ENCODE measurements at places on chromosomes 7 and 10.
A peak's percentile ranks its signal among the peaks of the same experiment; 100 is the strongest.

- peak; percentile 32 for DNase-seq
Observed at GRCh38 chr7:118352867-118353453, 128.5 kb downstream of the ANKRD7 start.

DNA sequence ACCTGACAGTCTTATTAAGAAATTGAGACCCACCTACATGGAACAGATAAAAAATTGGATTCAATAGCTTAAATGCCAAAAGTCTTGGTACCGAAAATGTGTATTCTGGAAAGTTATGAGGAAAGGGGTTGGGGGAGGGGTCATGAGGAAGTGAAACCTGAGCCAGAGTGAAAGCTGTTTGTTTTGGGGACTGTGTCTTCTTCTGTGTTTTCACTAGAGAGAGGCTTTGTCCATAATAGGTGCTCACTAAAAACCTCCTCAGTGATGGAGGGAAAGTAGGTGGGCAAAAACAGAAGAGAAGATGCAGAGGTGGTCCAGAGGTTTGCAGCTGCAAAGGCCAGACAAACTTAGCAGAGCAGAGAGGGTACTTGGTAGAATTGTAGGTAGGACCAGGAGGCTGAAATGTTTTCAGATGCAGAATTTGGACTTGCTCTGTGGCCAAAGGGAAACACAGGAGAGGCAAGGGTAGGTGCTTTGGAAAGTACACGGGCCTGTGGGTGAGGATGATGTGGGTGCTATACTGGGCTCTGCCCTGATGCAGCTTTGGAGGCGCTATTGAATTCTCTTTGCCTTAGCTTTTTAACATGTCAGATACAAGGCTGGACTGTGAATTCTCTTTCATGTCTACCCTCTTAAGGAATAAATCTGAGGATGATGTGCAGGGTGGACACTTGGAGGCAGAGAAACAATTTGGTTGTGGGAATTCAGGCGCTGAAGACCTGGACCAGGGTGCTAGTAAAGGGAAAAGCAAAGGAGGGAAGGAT, 254.6 kb downstream of the PTEN start:
- no peak for DNase-seq

- no peak for DNase-seq
Observed at GRCh38 chr7:80918399-80918798, 452 bp downstream of the SEMA3C start.

DNA sequence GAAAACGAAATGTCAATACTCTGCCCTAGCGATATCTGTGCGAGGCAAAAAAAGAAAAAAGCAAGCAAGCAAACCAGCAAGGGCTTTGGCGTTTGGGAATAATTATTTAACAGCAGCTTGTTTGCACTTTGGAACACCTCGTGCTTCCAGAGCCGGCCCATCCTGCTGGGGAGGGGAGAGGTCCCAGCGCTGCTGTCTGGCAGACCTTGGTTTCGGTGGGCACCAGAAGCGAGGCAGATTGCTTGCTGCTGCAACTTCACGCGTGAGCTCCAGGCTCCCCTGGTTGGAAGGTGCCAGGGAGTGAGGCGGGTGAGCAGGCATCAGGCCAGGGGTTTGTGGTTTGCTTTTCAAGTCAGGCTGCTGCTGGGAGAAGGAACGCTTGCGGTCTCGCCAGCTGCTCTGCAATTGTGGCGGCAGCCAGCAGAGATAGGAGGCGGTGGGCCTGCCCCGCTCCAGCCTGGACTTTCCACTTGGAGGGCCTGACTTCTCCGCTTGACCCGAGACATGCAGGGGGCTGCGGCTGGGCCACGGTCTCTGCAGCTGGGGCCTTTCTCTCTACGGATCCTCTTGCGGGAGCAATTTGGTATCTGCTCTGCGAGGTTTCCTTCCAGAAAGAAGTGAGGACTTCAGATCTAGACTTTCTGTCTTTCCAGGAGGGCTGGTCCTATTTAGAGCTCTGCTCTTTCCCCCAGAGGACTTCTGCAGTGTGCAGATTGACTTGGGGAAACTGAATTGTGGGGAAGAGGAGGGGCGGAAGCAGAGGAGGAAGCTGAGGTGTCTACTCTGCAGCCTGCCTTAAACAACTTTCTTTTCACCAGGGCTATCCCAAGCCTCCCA, 131.4 kb downstream of the PRPF18 start:
- no peak for DNase-seq

DNA sequence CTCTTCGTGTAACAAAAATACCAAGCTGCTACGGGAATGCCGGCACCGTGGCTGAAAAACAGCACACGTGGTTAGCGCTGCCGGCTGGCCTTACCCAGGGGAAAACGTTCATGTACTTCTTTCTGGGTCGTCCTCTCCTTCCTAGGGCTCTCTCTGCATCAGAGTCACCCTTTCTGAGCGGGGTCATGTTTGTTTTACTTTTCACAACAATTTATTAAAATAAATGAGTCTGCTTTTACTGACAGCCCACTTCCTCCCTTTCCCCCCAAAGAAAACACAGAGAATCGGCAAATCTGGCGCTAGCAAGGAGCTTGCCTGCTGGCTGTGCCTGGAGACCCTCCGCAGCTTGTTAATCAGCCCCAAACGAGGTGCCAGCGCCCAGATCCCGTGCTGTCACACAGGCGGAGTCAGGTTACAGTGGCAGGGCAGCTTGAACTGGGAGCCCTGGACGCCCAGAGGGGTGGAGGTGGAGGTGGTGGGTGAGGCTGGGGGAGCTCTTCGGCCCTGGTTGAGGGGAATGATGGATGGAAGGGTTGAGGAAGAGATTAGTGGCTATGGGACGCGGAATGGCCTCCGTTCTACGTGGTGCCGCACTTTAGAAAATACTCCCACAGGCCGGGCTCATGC, 162.2 kb upstream of the TNS3 start:
- no peak for DNase-seq

GRCh38 chr7:43588477-43589132, 5.7 kb downstream of the STK17A start:
- DNase-seq = no peak

DNA sequence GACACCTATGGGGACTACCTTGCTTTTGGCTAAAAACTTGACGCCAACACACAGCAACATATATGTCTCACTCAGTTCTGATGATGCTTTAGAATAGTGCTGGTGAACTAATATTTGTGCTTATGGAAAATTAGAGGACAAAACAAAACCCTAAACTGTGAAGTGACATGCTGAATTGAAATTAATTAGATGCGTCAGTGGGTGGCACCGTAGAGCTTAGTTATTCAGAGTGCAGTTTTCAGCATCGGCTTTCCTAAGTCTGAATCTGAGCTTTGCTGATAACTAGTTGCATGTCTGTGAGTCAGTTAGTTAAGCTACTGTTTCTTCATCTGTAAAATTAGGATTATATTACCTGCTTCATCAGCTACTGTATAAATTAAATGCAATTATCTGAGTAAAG, 245.0 kb upstream of the SORCS1 start:
- no peak for DNase-seq

GRCh38 chr10:36739884-36740445, 385.4 kb upstream of the ANKRD30A start:
- no peak for DNase-seq

- peak; percentile 82 for DNase-seq
Observed at GRCh38 chr10:35643151-35644049, 1.3 kb upstream of the FZD8 start.

- no peak for DNase-seq
Observed at GRCh38 chr7:22485189-22485588, 14.8 kb downstream of the STEAP1B start.

DNA sequence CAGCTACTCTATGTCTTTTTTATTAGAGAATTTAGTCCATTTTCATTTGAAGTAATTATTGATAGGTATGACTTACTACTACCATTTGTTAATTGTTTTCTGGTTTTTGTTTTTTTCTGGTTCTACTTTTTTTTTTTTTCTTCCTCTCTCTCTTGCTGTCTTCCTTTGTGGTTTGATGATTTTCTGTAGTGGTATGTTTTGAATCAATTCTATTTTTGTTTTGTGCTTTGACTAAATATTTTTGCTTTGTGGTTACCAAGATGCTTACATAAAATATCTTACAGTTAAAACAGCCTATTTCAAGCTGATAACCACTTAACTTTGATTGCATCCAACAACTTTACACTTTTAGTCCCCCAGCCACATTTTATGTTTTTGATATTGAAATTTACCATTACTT, 3.3 kb upstream of the OR2F2 start:
- no peak for DNase-seq

DNA sequence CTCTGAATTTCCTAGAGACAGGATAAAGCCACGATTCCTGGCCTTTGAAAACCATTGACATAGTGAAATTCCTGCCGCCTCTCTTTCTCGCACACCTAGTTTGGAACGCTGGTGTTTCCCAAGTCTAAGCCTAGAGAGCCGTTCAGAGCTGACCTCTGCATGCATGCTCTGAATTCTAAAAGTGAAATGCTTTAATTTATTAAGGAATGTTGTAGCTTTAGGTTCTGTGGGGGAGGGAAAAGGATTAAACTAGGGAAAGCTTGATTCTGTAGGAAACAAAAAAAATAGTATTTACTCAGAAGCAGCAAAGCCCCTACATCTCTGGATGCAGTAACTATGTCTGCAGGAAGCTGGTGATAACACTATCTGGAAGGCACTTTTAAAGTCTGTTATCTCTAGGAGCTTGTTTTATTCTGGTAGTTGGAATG, 27.3 kb downstream of the PFKP start:
- no peak for DNase-seq

DNA sequence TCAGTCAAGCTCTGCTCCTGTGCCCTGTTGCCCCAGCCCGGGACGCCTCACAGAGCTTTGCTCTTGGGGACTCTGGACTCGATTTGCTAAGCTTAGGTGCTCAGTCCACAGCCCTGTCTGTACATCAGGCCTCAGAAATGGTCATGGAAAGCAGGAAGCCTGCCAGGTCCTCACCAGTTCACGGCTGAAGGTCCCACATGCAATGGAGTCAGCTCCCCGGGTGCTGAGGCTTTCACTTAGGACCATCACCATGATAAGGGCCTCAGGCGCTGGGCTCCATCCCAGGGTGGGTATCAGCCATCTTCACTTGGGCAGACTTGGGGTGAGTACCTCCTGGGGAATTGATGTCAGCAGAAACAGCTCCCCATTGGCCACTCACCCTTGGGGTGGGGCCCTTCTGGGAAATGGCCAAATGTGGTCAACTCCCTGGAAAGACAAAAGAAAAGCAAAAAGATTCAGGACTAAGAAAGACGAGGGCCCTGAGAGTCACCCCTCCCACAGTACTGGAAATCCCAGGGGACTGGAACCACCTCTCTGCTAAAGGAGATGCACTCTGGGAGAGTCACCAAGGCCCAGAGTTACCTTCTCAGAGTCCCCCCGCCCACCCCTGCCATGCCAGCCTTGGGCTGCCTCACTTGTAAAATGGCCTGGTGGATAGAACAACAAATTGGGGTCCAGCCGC, 37.6 kb downstream of the FAM53B start:
- DNase-seq = no peak

DNA sequence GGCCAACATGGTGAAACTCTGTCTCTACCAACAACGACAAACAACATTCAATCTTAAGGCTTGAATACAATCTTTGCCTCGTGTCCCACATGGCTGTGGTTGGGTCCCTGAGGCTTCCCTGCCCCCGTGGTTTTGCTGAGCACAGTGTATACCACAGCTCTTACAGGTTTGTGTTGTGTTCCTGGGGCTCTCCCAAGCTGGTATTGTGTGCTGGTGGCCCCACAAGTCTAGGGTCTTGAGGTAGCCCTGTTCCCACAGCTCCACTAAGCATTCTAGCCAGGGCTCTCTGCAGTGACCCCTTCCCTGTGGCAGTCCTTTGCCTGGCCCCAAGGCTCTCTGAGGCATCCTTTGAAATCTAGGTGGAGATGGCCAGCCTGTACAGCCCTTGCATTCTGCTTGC, 68.0 kb upstream of the CCNY start:
- no peak for DNase-seq

DNA sequence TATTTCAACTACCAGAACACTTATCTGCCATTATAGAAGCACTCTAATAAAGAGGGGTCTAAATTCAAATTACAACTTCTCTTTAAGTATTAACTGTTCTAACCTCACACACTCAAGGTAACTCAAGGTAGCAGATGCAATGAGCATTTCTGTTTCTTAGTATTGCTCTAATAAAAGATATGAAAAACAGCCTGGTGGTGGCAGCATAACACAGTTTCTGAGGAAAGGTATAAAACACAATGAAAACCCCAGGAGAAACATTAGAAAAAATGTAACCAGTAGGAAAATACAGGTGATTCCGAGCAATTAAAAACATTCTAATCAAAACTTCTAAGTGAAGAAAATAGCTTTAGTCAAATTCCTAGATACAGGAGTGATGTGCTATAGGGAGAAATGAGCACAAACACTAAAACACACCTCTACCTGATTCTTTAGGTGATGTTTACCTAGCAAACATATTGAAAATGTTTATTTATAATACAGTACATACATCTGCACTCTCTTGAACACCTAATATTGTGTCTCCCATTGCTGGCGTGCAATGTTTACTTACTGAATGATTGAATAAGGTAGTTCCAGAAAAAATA, 3.5 kb downstream of the MKRN1 start:
- peak; percentile 74 for DNase-seq

DNA sequence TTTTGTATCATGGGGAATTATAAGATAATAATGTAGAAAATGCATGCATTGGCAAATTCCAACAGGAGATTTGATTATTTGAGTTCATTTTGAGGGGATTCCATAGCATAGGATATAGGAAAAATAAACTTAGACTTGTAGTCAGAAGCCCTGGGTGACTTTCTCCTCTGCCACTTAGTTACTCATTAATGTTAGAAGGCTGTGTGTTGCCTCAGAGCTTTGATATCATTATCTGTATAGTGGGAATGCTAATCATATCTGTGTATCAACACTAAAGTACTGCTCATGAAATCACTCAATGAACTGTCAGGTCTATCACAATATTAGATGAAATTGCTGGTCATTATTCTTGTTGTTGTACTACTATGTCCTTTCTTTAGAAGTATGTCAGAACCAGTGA, 23.0 kb upstream of the TEX47 start:
- no peak for DNase-seq

- DNase-seq = no peak
Observed at GRCh38 chr7:123120286-123120685, 79.5 kb downstream of the SLC13A1 start.

- DNase-seq = no peak
Observed at GRCh38 chr10:74021248-74022055, 23.5 kb downstream of the VCL start.

- DNase-seq = no peak
Observed at GRCh38 chr7:105413887-105414437, 25.2 kb upstream of the SRPK2 start.

GRCh38 chr10:119700321-119700954, 25.4 kb upstream of the INPP5F start:
- no peak for DNase-seq

- DNase-seq = no peak
Observed at GRCh38 chr7:121500360-121501058, 104.4 kb upstream of the FAM3C start.

- no peak for DNase-seq
Observed at GRCh38 chr7:18552316-18552916, 56.9 kb downstream of the HDAC9 start.

DNA sequence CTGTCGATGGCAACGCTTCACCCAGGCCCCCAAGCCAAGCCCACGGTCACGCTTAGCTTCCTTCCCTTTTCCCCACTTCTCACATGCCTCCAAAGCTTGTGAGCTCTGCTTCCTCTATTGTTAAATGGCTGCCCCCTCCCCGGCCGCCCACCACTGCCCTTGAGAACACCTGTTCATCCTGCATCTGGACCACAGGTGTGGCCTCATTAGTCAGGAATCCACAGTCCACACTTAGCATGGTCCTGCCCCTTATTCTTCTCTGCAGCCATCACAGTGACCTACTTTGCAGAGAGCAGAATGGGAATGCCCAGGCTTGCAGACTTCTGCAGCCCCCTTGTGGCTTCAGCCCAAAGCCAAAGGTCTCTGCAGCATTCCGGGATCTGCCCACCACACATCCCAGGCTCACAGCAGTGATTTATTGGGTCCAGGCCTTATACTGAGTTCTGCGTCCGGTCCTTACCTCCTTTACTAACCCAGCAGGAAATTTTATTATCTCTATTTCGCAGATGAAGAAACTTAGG, 66.9 kb downstream of the PTPRE start:
- no peak for DNase-seq

All from COR-L47 (cell line).